Cerebellar cortex (tissue), 1 donor: ENCODE measurements at places on chromosomes 6 and 20.

DNA sequence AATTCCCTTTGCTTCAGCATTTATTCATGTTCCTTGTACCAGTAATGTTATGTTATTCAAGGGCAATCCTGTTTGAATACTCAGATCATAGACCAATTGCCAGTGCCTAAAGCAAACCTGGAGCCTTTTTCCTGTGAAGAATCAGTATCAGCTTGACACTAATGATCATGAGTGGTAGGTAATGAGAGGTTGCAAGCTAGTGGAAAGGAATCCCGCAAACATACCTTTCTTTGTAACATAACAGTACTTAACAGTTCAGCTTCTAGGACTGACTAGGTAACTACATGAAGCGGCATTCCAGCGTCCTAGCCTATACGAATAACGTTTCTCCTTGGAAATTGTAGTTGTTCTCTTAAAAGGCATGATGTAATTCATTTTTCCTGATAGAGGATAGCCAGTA, 253.7 kb downstream of the TMEM242 start:
- DNase-seq = no peak

DNA sequence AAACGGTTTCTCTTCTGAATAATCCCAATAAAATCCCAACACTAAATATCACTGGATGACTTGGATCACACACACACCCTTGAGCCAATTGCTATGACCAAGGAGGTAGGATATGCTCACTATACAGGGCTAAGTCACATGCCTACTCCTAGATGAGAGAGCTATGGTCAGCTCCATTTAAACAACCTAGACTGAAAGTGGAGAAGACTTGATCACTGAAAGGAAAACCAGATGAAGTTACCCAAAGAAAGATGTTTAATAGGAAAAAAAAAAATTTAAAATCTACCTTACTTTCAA, 18.9 kb upstream of the COL19A1 start:
- DNase-seq = no peak

- no peak for DNase-seq
Observed at GRCh38 chr6:18412644-18413043, 25.5 kb downstream of the RNF144B start.

DNA sequence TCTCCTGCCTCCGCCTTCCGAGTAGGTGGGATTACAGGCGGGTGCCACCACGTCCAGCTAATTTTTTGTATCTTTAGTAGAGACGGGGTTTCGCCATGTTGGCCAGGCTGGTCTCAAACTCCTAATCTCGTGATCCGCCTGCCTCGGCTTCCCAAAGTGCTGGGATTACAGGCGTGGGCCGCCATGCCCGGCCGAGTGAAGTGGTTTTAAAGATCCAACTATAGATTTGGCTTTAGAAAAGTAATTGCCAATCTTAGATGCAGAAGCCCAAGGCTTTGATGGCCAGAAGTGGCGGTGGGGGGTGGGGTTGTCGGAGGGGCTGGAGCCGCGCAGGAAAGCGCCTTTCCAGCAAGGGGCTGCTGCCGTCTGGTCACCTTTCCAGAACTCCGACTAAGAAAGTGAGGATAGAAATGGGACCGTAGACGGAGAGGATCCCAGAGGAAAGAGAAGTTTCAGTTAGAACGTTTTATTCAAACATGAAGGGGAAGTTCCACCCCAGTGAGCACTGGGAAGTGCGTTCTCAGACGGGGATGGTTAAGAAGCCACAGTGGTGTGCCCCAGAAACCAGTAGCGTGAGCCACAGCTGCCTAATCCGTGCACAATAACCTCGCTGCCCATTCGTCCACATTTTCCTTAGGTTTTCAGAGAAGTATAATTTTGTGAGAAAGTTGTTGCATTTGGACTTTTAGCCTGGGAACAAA, 69.7 kb downstream of the DLL1 start:
- DNase-seq = no peak

DNA sequence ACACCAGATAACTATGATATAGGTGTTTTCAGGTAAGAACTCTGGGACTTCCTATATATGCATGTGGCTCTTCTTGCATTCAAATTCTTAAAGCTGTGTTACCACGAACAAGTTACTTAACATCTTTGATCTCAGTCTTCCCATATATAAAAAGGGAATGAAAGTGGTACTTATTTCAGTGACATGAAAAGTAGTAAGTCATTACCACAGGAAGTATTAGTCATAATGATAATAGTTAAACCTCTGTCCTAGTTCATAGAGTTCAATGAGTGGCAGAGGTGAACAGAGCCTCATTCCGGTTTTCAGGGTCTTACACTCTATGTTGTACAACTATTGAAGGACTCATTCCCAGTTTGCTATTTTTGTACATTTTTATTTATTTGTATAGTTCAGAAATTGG, 237.0 kb downstream of the NKAIN2 start:
- no peak for DNase-seq

- no peak for DNase-seq
Observed at GRCh38 chr20:48401359-48401758, 426.4 kb downstream of the PREX1 start.
